ENCODE measurements at places on chromosomes 7 and 10.
A peak's percentile ranks its signal among the peaks of the same experiment; 100 is the strongest.

DNA sequence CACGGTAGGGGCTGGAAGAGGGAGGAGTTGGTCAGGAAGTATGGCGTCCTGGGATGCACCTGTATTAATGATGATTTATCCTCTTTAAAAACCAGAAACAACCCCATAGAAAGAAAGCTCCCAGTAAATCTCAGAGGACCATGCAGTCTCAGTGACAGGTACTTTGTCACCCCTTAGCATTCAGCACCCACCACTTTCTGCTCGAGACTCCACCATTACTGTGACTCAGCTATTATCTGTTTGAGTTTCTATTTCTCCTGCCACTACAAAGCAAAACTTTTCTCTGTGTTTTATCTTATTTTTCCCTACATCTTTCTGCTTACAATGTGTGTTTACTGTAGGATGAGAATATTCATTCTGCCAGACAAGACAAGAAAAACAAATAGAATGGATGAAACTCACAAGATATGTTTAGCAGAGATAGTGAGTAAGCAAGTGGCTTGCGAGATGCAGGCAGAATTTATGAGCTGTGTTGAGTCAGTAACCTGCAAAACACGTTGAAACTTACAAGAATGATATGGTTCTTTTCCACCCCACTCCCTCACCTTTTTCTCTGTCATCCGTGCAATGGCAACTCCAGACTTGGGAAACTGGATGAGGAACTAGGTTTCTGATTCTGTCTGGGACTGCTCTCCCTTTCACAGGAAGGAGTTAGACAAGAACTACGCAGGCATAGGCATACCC lies 127.1 kb downstream of the AOAH start:
- DNase-seq = no peak

DNA sequence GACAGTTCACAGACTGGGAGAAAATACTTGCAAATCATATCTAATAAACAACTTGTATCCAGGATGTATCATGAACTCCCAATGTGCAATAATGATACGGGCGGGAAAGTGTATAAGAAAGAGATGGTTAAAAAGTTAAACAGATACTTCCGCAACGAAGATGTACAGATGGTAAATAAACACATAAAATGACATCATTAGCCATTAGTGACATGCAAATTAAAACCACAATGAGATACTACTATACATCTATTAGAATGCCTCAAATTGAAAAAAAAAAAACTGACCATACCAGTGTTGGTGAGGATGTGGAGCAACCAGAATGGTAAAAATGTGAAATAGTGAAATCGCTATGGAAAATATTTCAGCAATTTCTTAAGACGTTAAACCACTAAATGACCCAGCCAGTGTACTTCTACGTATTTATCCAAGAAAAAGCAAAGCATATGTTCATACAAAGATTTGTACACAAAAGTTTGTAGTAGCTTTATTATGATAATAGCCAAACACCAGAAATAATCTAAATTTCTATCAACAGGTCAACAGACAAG lies 83.5 kb downstream of the IPMK start:
- no peak for DNase-seq

DNA sequence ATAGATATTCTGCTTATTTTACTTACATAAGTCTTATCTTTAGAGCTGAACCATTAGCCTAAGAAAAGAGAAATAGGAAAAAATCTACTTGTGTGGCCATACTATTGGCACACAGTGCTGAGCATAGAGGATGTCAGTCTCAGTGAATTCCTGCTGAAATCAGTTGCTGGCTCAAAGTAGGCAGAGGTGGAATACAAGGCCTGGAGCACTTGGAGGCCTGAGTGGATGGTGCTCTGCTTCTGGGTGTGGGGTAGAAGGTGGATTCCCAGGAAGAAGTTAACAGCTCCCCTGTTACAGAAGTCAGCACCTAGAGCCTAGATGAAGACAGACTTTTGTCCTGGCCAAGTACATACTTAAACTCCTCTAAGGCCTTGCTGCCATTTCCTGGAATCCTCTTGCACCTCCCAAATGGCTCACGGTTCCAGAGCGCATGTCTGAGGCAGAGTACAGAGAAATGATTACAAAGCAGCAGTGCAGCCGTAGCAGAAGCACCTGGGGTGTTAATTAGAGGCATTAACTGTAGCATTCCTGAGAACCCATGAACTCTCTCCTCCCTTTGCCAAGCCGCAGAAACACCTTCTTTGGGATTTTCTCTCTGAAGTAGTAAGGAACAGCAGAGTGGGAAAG lies 18.0 kb upstream of the XPNPEP1 start:
- no peak for DNase-seq

GRCh38 chr7:26705567-26705966 lies 158.8 kb downstream of the SKAP2 start:
- DNase-seq = peak; percentile 16

DNA sequence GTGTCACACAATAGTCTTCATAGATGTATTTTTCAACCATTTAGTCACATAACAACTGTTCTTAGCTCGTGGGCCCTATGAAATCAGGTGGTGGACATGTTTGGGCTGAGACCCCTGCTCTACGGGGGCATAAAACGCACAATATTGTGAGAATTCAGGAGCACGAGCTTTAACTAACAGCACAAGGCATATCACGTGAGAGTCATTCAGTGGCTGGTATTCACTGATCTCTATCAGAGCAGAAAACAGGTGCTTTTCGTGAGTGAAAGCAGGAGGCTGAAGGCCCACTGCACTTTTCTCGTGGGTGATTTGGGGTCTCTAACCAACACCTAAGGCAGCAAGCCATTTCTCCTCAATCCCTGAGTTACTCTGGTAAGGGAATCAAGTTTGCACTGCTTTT lies 42.8 kb upstream of the GRB10 start:
- no peak for DNase-seq

- no peak for DNase-seq
These were observed 6.8 kb upstream of the MACC1 start for GRCh38 chr7:20224025-20224424.

DNA sequence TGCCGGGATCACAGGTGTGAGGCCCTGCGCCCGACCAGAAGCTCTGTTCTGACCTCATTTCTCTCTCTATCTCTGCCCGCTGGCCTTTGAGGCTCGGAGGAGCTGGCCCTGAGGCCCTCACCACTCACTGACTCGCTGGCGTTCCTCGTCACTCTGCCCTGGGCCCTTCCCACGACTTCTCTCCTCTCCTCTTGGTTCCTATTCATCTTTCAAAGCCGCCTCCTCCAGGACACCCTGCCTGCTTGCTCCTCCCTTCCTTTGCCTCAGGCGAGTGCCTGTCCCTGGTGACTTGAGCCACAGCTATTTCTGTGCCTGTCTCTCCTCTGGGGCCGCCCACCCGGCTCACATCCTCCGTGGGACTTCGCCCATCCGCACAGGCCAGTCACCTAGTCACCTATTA lies 17.3 kb upstream of the ADGRA1 start:
- no peak for DNase-seq

- DNase-seq = peak; percentile 30
These were observed 131.1 kb upstream of the CDK1 start for GRCh38 chr10:60646966-60647796.

DNA sequence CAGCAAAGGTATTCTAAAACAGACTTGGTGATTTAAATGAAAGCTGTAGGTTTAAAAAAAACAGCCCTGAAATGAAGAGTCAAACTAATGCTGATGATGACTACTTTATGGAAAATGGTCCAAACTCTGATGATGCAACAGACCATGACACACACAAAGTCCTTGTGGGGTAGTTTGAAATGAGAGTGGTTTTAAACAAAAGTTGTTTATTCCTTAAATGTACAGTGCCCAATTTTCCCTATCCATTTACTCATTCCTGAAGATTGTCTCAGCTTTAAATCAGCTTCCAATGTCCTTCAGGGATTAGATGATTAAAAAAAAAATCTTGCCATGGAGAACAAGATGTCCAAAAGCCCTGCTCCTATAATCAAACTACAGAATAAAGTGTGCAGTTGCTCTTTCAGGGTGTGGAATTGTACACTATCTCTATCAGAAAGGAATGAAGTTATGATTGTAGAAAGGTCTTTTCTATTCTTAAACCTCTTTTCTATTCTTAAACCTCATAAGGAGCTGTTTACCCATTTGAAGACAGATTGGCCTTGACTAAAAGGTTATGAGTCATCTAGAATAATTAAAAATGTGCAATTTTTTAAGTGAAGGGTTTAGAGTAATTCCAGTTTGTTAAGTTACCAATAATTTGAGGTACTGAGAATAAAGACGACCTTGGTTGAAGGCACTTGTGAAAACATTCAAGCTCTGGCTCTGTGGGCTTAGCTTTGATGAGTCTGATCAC lies 70.2 kb upstream of the ITGA8 start:
- DNase-seq = no peak

- no peak for DNase-seq
These were observed 55.3 kb downstream of the SLC25A13 start for GRCh38 chr7:96266580-96266979.

DNA sequence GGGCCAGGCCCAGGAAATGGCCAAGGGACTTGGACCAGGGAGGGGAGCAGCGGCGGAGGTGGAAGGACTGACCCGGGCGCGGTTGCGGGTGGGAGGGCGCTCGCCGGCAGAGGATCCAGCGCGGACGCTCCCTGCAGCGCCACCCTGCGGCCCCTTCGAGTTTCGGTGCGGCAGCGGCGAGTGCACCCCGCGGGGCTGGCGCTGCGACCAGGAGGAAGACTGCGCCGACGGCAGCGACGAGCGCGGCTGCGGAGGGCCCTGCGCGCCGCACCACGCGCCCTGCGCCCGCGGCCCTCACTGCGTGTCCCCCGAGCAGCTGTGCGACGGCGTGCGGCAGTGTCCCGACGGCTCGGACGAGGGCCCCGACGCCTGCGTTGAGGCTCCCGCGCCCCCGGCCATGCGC lies 16.8 kb upstream of the ZNF467 start:
- peak; percentile 88 for DNase-seq

- no peak for DNase-seq
These were observed 634 bp upstream of the HOXA7 start for GRCh38 chr7:27156916-27157701.

DNA sequence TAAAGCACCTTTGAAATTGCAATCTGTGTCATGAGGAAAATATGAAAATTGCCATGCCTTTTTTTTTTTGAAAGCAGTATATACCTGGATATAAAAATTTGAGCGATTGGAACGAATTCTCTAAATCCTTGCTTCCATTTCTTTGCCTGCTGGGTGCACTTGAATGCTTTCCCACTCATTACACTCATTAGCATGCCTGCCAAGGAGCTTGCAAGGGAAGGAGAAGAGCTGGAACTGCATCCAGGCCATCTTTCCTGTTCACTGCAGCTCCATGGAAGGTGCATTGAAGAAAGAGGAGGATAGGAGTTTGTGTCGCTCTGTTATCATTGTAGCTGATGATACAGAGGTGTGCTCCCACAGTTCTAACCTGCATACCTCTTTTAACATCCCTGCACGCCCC lies 102.4 kb upstream of the GJD4 start:
- DNase-seq = no peak

- DNase-seq = no peak
These were observed 36.1 kb downstream of the DCLRE1C start for GRCh38 chr10:14917827-14918226.

GRCh38 chr7:107471292-107472070 lies 1.6 kb downstream of the GPR22 start:
- no peak for DNase-seq

DNA sequence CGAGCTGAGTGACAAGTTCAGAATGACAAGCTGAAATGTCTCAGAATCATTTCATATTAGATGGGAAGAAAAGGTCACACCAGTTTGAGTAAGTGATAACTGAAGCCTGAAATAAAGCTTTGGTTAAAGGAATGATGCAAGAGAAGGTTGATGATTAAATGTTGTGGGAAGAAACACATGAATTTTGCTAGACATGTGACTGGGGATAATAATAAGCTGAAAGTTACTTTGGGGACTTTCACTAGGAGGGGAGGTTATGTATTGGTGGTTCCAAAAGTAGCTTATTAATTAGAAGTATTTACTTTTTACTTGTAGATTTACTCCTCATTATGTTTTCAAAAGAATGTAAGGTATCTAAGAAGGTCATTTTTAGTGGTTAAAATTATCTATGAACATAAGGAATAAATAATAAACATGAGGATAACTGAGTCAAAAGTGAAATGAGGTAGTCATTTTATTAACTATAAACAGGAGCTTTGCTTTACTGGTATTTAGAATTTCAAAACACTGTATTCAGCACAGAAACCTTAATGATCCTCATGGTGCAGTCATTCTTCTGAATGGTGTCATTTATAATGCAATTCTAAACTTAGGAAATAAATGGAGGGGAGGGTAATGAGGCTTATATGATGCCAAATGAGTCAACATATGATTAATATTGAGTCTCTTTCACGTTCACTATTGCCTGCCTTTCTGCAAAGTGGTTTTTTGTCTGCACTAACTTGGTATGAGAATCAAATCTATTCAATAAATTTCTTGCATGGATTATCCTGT lies 63.7 kb downstream of the PRKG1 start:
- DNase-seq = no peak

GRCh38 chr7:79453558-79454360 lies at the start of gene MAGI2:
Gene MAGI2 (minus strand): TSS chr7:79453667. CDS start chr7:79453320, 347 bp downstream.
- peak; percentile 57 for DNase-seq

DNA sequence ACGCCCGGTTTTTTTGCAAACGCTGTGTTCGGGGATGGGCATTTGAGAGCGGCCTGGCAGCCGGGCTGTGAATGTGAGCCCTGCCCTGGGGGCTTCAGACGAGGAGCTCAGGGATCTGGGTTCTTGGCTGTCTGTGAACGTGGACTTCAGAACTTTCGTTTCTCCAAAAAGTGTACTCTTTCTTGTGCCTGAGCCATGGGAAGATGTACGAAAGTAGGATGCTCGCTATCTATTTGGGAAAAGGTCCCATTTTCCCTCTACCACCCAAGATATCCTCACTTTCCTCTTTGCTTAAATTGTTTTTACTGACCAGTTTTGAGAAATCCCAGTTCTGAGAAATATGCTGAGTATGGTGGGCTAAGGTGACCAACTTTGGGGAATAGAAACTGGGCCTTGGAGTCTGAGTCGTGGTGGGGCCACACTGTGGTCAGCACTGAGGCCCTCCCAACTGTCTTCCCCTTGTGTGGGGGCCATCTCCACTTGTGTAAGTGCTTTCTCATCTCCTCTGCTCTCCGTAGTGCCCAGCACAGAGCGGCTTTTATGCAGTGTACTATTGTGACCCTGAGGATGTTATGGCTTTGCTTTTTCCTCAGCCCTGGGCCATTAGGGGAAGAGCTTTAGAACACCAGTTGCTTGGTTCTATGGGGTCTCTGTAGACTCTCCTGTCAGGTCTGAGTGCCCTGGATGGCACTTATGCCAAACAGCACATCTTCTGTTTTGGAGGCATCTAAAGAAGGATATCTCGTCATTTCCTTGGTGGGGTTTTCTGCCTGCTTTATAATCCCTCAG lies 918 bp downstream of the DBNL start:
- DNase-seq = no peak

- no peak for DNase-seq
These were observed 128.4 kb downstream of the MTERF1 start for GRCh38 chr7:91752102-91752501.

DNA sequence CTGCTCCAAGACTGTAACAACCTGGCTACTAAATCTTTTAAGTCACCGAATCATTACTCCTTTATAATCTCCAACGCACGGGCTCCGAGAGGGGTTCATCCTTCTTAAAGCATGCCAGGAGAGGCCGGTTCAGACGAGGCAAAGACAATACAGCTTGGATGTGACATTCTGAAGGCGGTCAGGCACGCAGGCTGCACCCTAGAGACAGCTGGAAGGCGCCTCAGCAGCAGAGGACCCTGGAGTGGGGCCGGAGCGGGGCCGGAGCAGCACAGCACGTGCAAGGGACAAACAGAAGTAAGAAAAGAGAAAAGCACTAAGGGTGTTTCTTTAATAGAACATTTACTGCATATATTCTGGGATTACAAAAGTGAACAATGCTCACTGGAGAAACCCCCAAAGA lies 97.8 kb upstream of the PPP2R2D start:
- DNase-seq = no peak

- no peak for DNase-seq
These were observed 86.8 kb downstream of the MPLKIP start for GRCh38 chr7:40047661-40048060.

GRCh38 chr10:17502814-17503213 lies 48.4 kb upstream of the ST8SIA6 start:
- no peak for DNase-seq

All from iPS-NIHi11 (cell line).